ENCODE measurements at places on chromosomes 6 and 20. TPM values are rescaled to one million over a fixed set of nuclear protein-coding genes. Genes with fewer than 3 reads are reported as not detected.

DNA sequence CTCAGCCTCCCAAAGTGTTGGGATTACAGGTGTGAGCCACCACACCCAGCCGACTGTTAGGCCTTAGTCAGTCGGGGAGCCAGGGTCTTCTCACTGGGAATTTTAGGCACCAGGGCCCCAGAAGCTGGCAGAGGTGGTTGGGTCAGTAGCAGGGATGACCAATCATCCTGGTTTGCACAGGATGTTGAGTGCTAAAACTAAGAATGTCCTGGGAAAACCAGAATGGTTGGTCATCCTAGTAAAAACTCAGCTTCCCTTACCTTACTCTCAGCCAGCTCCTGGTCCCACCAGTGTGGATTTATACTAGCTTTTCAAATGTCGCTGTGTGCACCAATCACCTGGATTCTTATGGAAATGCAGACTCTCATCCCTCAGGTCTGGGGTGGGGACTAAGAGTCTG, 31.8 kb downstream of the KCNG1 start:
- H3K27ac ChIP-seq, result no peak overlapping the region
- no peaks in the 10 kb centered on the region for H3K4me1 ChIP-seq
- H3K36me3 ChIP-seq, result no peaks in the 10 kb centered on the region
- no peaks in the 10 kb centered on the region for H3K27me3 ChIP-seq
- no peak for DNase-seq
- no peak overlapping the region for H3K4me3 ChIP-seq

The SLC16A10 gene
- 7.3 TPM for total RNA-seq

DNA sequence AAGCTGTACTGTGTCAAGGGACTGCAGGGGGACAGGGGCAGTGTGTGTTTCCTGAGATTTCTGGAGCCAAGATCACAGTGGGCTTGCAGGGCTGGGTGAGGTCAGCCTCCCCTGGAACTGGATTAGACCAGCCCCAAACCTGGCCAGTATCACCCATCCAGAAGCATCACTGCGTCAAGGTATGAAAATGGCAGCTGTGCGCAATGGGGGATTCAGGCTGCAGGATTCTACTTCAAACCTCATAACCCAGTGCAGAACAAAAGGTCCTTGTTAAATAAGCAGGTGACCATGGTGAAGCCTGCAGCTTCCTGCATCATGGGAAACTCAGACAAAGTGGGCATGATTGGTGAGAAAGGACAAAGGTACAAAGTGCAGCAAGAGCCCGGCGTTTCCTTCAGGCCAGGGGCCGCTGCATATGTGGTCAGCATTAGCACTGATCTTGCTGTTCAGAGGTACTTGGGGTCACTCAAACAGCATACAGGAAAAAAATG, 33.4 kb downstream of the TRAF3IP2 start:
- H3K4me1 ChIP-seq, result peaks cover 3% of the 10 kb centered on the region
- no peak overlapping the region for H3K27ac ChIP-seq
- H3K36me3 ChIP-seq, result no peaks in the 10 kb centered on the region
- no peaks in the 10 kb centered on the region for H3K27me3 ChIP-seq
- no peak for DNase-seq
- H3K4me3 ChIP-seq, result no peak overlapping the region

The BTNL2 gene
- total RNA-seq, result not detected

- no peaks in the 10 kb centered on the region for H3K36me3 ChIP-seq
- no peak for DNase-seq
Observed at GRCh38 chr20:51654495-51654894, 112.0 kb upstream of the NFATC2 start.

Data from colonic mucosa (tissue), 4 donors.